ENCODE measurements at places on chromosomes 7 and 10.

DNA sequence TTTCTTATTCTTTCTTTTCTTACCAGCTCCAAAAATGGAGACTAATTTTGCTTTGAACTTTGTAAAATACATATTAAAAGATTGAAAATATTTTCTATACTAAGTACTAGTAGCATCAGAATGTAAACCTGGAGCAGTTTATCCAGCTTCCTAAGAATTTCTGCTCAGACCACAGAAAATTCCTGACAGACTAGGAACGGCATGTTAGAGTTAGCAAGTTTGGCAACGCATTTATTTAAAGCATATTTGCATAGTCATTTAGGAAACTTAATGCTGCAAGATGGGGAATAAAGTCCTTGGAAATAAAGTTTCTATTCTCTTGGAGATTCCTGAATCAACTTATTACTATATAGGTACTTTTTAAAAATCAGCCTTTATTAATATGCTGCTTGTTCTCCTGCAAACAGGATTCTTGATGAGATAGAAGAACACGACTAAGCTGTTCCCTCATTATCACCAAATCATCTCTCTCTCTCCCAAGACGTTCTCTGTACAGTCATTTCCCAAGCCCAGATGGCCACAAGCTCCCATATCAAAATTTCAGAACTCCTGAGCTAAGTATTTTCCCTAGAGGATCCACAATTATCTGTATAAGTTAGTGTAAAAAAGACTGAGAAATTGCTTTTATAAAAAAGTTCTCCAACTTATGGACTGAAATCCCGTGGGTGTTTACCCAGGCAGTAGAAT is 305.8 kb upstream of the NEBL start:
- DNase-seq: no peak

DNA sequence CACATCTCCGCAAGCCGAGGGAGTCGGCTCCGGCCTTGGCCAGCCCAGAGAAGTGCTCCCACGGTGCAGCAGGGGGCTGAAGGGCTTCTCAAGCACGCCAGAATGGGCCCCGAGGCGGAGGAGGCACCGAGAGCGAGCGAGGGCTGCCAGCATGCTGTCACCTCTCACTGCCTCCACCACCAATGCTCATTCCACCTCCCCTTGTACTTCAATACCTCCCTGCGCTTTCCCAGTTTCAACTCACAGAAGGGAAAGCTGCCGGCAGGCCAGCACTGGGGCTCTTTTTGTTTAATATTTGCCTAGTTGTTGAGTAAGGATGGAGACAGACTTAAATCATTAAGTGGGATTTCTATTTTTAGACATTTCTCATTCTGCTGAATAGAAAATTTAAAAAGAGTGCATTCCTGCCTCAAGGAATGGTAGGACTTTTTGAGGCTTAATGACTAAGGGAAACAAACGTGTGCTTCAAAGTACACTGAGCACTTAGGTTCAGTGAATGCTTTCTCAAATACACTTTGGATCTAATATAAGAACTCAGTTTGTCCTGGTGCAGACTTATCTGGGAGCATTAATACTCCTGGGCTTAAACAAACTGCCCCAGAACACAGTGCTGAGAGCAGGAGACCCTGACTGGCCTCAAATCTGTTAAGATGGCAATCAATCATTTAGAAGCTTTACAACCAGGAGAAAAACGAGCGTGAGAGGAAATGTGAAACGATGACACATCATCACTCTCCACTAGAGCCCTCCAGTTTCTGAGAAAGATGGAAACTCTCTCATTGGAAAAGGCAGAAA is 131.2 kb downstream of the RALA start:
- no peak for DNase-seq

GRCh38 chr10:75782463-75783248 is 351.2 kb downstream of the LRMDA start:
- DNase-seq: no peak

DNA sequence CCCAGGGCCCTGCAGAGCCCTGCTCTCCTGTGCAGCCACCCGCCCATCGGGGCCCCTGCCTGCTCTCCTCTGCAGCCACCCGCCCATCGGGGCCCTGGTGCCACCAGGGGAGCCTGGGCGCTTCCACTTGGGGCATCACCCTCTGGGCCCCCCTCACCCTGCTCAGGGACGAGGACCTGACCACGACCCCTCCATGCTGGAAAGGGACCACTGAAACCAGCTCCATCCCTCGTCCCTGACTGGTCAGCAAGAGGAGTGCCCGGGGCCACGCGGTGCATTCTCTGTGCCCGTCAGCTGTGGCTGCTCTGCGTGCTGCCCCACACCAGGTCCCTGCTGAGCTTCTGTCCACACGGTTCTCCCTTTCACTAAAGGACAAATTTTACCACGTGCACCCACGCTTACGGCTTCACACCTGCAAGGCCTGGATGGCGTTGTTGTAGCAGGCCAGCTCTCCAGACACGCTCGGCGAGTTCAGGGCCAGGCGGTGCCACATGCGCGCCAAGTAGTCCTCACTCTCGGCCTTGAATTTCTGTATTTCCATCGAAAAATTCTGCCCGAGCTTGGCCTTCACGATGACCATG is 57.6 kb downstream of the CFAP46 start:
- DNase-seq: no peak

DNA sequence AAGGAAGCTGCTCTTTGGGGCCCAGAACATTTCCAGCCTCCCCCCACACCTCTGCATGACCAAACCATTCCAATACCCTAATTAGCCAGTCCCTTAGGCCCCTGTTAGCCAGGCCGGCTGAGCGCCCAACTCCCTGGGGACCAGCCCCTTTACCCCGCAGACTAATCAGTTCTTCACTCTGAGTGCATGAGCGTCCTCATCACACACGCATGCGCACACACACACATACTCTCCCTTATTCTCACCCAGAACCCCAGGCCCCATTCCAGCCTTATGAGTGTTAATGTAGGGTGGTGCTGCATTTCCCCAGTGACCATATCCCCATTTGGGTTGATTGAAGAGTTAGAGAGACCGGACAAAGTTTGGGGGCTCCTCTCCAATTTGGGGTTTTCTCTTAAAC is 77.0 kb upstream of the SLF2 start:
- no peak for DNase-seq

GRCh38 chr10:60298408-60299389 is 91.0 kb downstream of the ANK3 start:
- no peak for DNase-seq

GRCh38 chr10:86102031-86102430 is 264.6 kb downstream of the GRID1 start:
- DNase-seq: no peak

- DNase-seq: no peak
These were observed 14.6 kb downstream of the EPHB4 start for GRCh38 chr7:100812729-100813128.

DNA sequence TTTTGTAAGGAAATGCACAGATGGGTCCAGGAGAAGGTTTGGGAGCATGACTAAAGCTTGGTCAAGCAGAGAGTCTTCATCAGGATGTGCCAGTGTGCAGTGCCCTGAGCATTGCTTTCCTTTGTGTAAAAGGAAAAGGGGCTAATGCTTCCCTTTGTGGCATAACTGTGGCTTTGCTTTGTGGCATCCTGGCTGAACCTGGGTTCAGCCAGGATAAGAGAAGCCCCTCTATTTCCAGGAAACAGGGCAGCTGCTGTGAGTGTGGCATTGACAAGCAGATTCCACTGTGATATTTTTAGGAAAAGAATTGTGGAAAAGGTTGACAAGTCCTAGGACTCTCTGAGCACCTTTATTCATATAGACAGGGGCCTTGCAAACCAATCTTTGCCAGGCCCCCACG is 193.4 kb upstream of the CXCL12 start:
- no peak for DNase-seq

- DNase-seq: no peak
These were observed 4.7 kb downstream of the CCNY start for GRCh38 chr10:35340975-35341374.

GRCh38 chr10:59090817-59091622 is 85.4 kb upstream of the PHYHIPL start:
- no peak for DNase-seq

DNA sequence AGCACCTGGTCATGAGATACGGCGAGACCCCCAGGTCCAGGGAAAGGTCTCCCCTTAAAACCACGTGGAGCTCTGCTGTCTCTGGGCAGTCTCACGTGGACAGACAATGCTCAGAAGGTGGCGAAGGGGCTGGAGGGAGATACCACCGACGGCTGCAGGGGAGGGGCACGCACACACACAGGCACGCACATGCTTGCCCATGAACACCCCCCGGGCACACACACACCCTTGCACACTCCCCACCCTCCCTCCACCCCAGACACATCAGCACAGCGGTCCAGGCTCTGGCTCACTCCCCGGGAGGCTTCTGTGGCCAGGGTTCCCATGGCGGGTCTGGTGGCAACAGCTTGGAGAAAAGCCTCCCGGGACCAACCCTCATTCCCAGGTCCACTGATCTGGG is 52.4 kb upstream of the TNRC18 start:
- DNase-seq: no peak

- DNase-seq: no peak
These were observed 45.0 kb upstream of the TFEC start for GRCh38 chr7:116075351-116076145.

- DNase-seq: no peak
These were observed 150.0 kb downstream of the CAMK1D start for GRCh38 chr10:12499076-12499986.

DNA sequence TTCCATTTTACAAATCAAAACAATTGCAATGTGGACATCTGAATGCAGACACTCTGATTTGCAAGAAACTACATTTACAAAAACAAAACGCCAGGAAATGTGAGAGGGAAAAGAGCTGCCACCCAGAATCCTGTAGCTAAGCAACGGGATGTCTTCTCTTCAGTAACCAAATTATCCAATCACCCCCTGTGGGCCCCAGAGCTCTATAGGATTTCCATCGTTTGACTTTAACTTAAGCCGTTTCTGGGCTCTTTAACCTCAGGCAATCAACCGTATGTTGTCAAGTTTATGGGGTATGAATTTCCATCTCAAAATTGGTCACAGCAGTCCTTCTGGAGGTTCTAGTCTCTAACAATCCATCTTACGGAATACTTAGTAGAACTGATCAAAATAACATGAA is 240.5 kb downstream of the ETV1 start:
- no peak for DNase-seq

GRCh38 chr10:31614611-31615010 is 295.6 kb downstream of the ZEB1 start:
- no peak for DNase-seq

DNA sequence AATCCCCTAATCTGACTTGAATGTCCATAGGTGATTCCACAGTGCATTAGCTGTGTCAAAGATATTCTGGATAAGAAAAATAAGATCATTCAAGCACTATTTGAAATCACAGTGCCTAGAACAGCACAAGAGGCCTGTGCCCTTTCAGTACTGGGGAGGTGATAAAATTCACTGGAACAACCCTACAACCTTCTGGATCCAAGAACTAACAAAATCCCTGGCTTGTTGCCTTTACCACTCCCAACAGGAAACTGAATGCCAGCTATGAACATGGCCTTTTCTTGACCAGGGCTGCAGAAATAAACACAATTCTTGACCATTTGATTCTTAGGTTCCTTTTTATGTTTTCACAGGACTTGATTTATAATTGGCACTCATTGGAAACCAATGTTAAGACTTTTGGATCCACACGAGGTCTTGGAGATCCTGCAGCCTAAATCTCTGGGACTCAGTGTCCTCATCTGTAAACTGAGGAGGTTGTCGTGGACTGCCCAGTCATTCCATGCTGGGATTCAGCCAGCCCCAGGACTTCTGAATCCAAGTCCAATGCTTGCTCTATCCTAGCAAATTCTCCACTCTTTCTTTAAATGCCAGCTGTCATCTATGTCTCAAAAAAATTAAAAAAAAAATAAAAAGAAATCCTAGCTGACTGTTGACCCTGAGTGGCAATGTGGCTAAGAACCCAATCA is 624.7 kb downstream of the KCNMA1 start:
- no peak for DNase-seq

DNA sequence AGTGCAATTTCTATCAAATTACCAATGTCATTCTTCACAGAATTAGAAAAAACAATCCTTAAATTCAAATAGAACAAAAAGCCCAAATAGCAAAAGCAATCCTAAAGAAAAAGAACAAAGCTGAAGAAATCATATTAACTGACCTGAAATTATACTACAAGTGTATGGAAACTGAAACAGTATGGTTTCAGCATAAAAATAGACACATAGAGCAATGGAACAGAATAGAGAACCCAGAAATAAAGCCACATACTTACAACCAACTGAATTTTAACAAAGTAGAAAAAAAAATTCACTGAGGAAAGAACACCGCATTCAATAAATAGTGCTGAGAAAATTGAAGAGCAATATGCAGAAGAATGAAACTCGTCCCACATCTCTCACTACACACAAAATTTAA is 142.0 kb upstream of the CHRM2 start:
- no peak for DNase-seq

DNA sequence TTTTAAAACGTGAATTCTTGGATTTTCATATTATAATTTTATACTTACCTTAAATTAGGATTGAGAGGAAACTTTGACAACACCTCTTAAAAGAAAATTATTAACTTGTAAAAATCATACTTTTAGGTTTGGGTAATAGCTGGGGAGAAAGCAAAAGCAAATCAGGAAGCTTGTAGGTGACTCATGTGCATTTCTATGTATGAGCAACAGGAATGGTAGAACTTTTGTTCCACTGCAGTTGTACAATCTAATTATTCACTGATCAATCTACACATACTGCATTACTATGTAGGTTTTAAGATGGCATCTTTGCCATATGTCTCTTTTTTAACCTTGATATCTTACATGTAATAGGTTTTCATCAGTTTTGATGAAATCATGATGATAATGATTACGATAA is 223.2 kb downstream of the PRKG1 start:
- no peak for DNase-seq

DNA sequence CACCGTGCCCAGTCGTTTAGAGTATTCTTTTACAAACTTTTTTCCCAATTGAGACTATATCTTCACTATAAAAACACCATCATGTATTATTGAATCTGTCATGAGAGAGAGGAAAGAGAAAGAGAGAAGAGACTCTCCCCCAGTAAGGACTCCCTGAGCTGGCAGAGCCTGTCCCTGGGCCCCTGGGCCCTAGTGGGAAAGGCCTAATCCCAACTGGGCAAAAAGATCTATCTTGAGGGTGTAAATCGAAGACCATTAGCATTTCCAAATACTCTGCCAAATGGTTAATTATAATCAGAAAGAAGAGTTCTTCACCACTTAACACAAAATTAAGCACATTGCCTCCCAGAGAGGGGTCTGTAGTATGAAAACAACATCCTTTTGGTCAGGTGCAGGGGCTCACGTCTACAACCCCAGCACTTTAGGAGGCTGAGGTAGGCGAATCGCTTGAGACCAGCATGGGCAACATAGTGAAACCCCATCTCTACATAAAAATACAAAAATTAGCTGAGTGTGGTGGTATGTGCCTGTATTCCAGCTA is 108.2 kb downstream of the SKIDA1 start:
- no peak for DNase-seq

GRCh38 chr7:96023387-96023786 is 251.0 kb downstream of the DYNC1I1 start:
- DNase-seq: no peak
